ENCODE measurements at places on chromosomes 11 and 22.

GRCh38 chr22:48405741-48406140 lies 1421.9 kb downstream of the BRD1 start:
- no peak for DNase-seq

- DNase-seq, result no peak
Measured at GRCh38 chr22:40473703-40474102, 103.3 kb downstream of the SGSM3 start.

GRCh38 chr11:60899046-60899936 lies 7.1 kb downstream of the PRPF19 start:
- DNase-seq, result no peak

- peak; percentile 86 for DNase-seq
Measured at GRCh38 chr11:67382276-67383136, 9.1 kb upstream of the CLCF1 start.

DNA sequence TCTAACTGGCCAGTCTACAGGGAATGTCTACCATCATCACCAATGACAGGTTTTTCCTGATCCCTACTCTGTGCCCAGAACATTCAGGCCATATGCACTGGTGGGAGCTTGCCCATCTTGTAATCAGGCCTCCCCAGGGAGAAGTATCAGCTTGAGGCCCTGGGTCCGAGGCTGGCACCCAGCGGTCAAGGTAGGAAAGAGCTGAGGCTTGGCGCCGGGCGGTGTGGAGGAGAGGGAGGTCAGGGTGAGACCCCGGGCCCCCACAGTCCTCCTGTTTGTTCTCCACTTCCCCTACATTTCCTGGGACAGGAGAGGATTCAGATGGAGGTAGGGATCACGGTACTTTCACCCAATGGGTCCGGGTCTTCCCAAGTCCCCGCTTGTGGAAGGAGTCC lies 15.5 kb downstream of the TSKU start:
- no peak for DNase-seq

- DNase-seq, result no peak
Measured at GRCh38 chr22:47801541-47802245, 1039.2 kb downstream of the TBC1D22A start.

DNA sequence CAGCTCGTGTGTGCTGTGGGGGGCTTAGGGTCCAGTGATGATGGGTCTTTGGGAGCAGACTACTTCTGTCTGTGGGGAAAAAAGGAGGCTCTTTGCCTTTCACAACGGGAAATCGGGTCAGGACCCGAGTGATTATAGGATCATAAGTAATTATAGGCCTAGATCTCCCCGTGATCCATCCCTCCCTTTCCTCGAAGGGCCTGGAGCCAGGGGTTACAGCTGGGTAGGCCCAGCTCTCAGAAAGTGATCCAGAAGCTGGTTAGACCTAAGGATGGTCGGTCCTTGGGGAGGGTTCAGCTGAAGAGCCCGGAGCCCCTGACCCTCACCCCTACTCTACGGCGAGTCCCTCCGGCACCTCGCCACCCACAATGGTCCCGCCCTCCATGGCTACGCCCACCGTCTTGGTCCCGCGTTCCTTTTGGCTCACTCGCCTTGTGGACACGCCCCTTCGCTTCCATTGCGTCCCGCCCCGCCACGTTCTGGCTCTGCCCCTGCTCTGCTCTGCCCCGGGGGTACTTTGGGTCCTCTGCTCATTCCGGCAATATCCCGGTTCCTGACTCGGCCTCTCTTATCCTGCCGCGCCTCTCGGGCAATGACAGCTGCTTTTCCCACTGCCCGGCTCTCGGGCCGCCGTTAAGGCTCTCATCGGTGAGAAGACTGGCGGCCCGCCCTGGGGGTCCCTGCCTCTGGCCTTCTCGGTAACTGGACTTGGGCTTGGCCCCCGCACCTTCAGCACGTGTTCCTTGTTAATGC lies 5.0 kb downstream of the IGSF22 start:
- peak; percentile 94 for DNase-seq

- DNase-seq, result no peak
Measured at GRCh38 chr11:72394416-72394815, 39.9 kb downstream of the CLPB start.
